NCI-H2171 treated with DMSO at 0.1 percent for 48 hours (cell line): ENCODE measurements at places on chromosomes 16 and 17.

GRCh38 chr17:83151442-83152226, 72.2 kb downstream of the METRNL start:
- no peak for DNase-seq

DNA sequence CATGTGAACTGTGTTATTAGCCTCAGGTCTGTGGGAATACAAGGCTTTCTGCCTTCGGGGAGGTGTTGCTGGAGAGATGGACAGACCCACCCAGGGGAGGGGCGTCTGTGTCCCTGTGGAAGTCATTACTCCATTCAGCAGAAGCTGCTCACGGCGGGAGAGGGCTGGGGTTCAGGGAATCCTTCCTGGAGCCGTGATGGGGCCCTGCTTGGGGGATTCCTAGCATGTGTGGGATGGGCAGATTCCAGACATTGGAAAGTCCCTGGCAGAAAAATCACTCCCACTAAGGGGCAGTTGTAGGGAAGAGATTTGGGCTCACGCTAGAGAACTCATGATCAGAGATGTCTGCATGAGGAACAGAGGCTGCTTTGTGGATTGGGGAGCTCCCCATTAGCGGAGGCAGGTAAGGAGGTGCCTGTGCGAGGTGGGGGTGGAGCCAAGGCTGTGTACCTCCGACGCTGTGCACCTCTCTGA, 56.3 kb upstream of the IL34 start:
- no peak for DNase-seq

- DNase-seq = no peak
Observed at GRCh38 chr17:46832331-46832821, 13.9 kb upstream of the WNT3 start.

GRCh38 chr17:79645022-79645776, 34.3 kb upstream of the RBFOX3 start:
- DNase-seq = no peak

GRCh38 chr17:60629120-60629519, 29.1 kb downstream of the PPM1D start:
- no peak for DNase-seq

- DNase-seq = no peak
Observed at GRCh38 chr17:73769479-73769878, 125.2 kb upstream of the SDK2 start.

DNA sequence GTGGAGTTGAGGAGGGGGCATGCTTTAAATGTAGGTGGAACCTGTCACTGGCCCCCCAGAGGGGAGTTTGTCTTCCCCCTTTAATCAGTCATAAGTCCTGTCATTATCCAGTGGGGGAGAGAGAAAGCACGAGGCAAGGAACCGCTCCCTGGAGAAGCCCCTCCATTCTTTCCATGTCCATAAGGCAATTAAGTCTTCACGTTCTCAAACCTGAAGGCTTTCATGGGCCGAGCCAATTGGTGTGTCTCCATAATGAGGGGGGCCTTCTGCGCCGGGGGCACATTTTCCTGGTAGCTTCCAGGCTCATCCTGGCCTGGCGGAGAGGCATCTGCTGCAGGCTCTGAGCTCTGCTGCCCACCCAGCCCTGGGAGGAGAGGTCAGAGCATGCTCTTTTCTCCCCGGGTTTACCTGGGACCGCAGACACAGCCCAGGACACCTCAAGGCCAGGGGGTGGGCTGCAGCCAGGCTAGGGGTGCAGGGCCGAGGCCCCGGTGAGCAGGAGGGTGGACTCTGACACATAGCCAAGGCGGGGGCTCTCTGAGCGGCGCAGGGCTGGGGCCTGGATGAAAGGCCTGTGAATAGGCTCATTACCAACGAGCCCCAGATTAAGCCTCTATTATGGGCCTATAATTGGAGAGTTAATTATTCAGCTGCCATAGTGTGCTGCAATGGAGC, 42.5 kb downstream of the C16orf78 start:
- no peak for DNase-seq

DNA sequence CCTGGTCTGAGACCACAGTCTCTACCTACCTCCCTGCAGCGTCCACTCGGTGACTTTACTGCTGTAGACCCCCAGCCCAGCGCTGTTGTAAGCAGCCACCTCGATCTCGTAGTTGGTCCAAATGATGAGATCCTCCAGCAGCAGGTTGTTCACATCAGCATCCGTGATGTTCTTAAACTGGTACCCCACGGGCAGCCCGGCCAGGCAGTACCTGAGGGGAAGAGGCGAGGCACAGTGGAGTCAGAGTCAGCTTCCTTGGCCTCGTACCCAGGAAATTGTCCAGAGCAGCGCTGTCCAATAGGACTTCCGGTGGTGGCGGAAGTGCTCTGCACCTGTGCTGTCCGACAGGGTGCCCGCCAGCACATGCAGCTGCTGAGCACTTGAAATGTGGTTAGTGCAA, 104.0 kb upstream of the CDC42EP4 start:
- no peak for DNase-seq

GRCh38 chr16:35141303-35141702, 1681.9 kb downstream of the TP53TG3F start:
- no peak for DNase-seq

DNA sequence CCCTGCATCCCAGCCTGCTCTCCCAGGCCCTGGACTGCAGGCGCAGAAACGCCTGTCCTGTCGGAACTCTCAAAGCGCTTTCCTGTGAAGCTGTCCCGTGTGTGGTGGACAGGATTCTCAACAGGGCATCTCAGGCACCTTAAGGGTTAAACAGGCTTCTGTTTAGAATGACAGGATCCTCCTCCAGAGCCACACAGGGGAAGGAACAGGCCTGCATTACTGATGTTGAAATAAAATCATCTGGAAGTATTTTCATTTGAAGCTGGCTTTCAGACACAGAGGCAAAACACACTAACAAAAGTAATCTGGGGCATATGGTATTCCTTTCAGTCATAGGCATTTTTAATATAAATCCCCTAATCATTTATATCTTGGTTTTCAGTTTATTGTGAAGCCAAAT, 7.4 kb downstream of the HS3ST3A1 start:
- no peak for DNase-seq

DNA sequence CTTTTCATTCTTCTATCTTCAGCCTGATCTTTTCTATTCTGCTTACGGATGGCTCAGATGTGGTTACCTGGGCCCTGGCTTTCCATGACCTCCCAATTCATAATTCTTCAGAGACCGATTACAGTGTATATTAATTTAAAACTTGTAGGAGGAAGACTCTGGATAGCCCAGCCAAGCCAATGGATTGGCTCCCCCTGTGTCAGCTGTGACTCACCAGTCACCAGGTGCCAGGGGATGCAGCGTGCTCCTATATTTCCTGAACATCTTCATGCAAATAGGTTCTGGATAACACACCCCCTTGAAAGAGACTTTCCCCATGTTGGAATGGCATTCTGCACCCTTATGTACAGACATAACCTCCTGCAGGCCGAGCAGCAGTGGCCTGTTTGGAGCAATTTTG, 208.3 kb upstream of the WSCD1 start:
- no peak for DNase-seq

DNA sequence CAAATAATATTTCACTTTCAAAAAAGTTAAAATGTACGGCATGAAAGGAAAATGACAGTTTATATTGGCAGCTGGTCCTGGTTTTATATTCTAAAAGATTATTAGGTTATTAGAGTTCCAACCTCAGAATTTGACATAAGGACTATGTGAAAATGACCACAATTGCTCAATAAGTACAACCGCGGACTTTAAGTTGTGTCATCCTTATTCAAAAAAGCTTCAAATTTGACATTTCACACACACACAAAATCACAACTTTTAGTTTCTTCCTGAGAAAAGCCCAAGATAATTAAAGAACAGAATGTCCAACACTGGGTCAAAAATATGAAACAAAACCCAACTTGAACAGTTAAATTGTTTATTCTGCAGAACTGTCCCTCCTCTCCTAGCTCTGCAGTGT, 133.2 kb upstream of the AXIN2 start:
- DNase-seq = no peak

DNA sequence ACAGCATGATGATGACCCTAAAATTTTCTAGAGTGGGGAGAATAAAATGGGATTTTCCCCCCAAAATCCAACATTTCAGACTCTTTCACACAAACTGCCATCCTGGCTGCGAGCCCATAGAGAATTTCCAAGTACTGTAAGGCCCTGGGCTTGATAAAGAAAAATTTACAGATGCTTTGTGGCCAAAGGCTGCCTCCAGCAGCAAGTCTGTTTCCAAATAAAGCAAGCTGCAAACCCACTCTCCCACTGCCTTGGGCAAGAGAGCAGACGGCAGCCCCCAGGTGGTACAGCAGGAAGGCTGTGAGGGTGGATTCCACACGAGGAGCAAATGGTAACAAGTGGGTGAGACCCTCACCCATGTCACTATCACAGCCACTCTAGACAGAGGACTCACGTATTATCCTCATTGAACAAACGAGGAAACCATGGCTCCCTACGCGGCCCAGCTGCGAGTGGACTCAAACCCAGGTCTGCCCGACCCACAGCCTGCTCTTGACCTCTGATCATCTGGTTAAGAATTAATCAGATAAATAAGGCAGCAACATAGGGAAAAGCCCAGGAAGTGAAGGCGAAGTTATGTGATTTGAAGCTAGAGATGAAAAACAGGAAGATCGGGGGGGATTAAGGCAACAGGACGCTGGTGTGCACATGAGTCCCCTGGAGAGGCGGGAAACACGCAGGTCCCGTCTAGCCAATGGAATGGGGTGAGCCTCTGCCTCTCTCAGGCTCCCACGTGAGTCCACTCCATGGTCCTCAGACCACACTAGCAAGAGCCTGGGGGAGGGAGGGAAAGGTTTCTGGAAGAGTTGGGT, 37.4 kb downstream of the AXIN2 start:
- no peak for DNase-seq
